ENCODE measurements at places on chromosomes 2 and 18. TPM values are rescaled to one million over a fixed set of nuclear protein-coding genes. Genes with fewer than 3 reads are reported as not detected.

Gene UXS1
- 36.1 TPM for total RNA-seq

Gene GCA
- total RNA-seq = 13.8 TPM

Gene RNF144A
- 9.6 TPM for total RNA-seq

Gene UGT1A8
- total RNA-seq = not detected

Gene DPP4
- total RNA-seq = 5.0 TPM

Gene FOXD4L1
- not detected for total RNA-seq

Gene CPS1
- total RNA-seq = 7.2 TPM

Gene CYP27A1
- 5.8 TPM for total RNA-seq

Gene NETO1
- not detected for total RNA-seq

Gene TOGARAM2
- total RNA-seq = under 0.01 TPM

Gene IL1RL2
- not detected for total RNA-seq

Gene CLHC1
- 11.3 TPM for total RNA-seq

Gene FSHR
- total RNA-seq = not detected

Gene PLEKHB2
- 101 TPM for total RNA-seq

Gene AP1S3
- total RNA-seq = 3.2 TPM

Gene GREB1L
- total RNA-seq = 1.2 TPM

Gene TNFRSF11A
- total RNA-seq = 3.1 TPM

Gene BOLL
- total RNA-seq = not detected

Gene APCDD1
- total RNA-seq = under 0.01 TPM

Gene EIF2AK3
- total RNA-seq = 17.5 TPM

Gene ECEL1
- not detected for total RNA-seq

Gene CBLN2
- total RNA-seq = 0.09 TPM

Gene VWC2L
- total RNA-seq = not detected

Gene IL1A
- 1.8 TPM for total RNA-seq

Gene MGAT5
- total RNA-seq = 81.7 TPM

Gene CXCR4
- 76.6 TPM for total RNA-seq

Gene L3MBTL4
- total RNA-seq = not detected

Gene ZNF804A
- 0.27 TPM for total RNA-seq

Gene PAX3
- total RNA-seq = 1.2 TPM

Gene SATB2
- total RNA-seq = 3.6 TPM

Gene KIAA2012
- total RNA-seq = not detected

Gene SAG
- not detected for total RNA-seq

Gene NABP1
- total RNA-seq = 44.1 TPM

Gene RNU2-63P
- total RNA-seq = 284 TPM

Gene TRIM43
- total RNA-seq = not detected

Gene WDR54
- 46.7 TPM for total RNA-seq

Gene ACMSD
- not detected for total RNA-seq

Gene MTCL1
- total RNA-seq = 20.5 TPM

Gene BIN1
- 68.0 TPM for total RNA-seq

Gene SERPINB11
- total RNA-seq = not detected

Gene UPP2
- not detected for total RNA-seq

Gene TMEM150A
- 8.8 TPM for total RNA-seq

Gene CD8B
- total RNA-seq = not detected

Gene CCDC148
- total RNA-seq = 0.18 TPM

Gene DYNAP
- total RNA-seq = not detected

Gene EMX1
- not detected for total RNA-seq

Gene RAPGEF4
- 6.2 TPM for total RNA-seq

Gene CTAGE1
- total RNA-seq = 0.09 TPM

Gene ERBB4
- under 0.01 TPM for total RNA-seq

Gene EVX2
- not detected for total RNA-seq

Data from endothelial cell of coronary artery (primary cell).